Left ventricle myocardium inferior (tissue), 1 donor: ENCODE measurements at places on chromosomes 13 and 19. TPM values are rescaled to one million over a fixed set of nuclear protein-coding genes. Genes with fewer than 3 reads are reported as not detected.

Gene SLC5A5
- total RNA-seq, result not detected

Gene SRRM5
- 0.30 TPM for total RNA-seq

Gene PRSS57
- total RNA-seq, result not detected

Gene ZNF221
- total RNA-seq, result 3.7 TPM

Gene GIPC3
- 1.6 TPM for total RNA-seq
